Adrenal gland (tissue), 19 donors: ENCODE measurements at places on chromosomes 5 and 9. TPM values are rescaled to one million over a fixed set of nuclear protein-coding genes. Genes with fewer than 3 reads are reported as not detected.

DIRAS2 gene
- 0.06 TPM for total RNA-seq

ZFYVE16 gene
- total RNA-seq = 36.8 TPM

MAP1B gene
- total RNA-seq = 51.2 TPM

LIFR gene
- 103 TPM for total RNA-seq

NR4A3 gene
- 13.0 TPM for total RNA-seq

SLC46A2 gene
- not detected for total RNA-seq
